HAP-1 (cell line): ENCODE measurements at places on chromosomes 2 and 18.

DNA sequence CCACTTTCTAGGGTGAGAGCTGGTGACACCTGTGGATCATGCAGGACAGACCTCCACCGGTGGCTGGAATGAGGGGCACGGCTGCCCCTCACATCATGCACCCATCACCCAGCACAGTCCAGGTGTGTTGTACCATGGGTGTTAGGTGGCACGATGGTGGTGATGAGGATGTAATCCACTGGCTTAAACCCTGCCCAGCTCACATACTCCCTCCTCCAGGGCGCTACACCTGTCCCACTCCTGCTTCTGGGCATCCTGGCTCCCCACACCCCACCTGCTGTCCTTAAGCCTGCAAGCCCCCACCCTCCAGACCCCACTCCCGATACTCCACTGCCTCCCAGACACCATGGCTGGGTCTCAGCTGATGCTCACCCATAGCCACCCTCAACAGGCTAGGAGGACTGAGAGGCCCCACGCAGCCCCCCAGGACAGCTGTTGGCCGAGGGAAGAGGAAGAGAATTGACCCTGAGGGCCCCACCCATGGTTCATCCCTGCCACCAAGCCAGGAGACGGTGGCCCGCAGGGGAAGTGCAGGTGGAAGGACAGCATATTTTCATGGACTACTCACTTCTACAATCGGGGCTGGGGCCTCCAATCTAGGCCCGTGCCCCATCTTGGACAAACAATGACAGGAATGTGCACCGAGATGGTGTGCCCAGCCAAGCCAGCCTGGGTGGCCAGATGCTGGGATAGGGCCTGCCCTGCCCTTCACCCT is 34.3 kb downstream of the MAL start:
- no peak for DNase-seq

DNA sequence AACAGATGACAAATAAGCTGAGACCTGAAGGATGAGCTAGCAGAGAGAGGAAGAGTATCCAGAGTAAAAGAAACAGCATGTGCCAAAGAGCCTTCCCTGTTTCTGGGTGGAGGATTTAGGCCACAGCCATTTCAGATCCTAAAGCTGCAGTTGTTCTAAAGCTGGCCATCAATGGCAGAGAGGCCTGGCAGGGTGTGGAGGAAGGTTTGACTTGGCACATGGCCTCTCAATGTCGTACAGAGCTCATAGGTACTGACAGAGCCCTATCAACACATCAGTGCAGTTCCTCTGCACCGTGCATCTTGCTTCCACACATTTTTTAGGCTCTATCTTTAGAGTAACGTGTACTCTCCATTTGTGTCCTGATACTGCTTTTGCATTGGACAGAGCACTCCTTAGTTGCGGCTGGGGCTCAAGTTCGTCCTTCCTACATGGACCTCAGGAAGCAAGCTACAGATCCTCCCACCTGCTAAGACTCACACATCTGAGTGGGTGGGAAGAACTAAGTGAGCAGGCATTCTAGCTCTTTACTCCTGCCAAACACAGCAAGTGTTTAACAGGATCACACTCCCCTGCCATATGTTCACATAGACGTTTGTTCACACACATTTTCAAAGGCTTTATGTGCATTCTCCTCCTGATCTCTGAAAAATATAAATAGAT is 3.0 kb upstream of the CHMP3 start:
- DNase-seq: no peak

GRCh38 chr2:235561450-235561849 is 67.6 kb downstream of the AGAP1 start:
- DNase-seq: peak; percentile 86

- no peak for DNase-seq
These were observed 28.3 kb downstream of the MYO7B start for GRCh38 chr2:127563458-127564428.

- no peak for DNase-seq
These were observed 26.8 kb downstream of the ZNF407 start for GRCh38 chr18:74624466-74624865.

- DNase-seq: no peak
These were observed 43.8 kb downstream of the XIRP2 start for GRCh38 chr2:166932032-166932431.

- no peak for DNase-seq
These were observed 22.1 kb upstream of the KCNG2 start for GRCh38 chr18:79775441-79776221.

- DNase-seq: no peak
These were observed 180.4 kb downstream of the FAM124B start for GRCh38 chr2:224221455-224221913.

DNA sequence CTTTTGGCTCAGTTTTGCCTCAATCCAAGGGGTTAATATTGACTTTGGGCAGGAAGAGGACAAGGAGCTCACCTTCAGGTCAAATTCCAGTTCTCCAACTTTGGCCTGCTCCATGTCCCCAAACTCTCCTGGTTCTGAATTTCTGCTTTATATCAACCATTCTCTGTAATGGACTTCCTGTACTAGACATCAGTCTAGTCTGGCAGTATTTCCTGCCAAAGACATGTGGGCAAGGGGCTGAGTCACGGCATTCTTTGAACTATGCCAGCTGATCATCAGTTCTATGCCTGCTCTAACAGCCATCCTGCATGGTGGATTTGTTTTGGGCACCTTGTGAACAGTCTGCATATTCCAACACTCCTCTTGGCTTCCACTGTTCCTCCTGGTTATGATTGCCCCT is 199.4 kb downstream of the ZEB2 start:
- DNase-seq: no peak

- DNase-seq: no peak
These were observed 839.5 kb upstream of the FANCL start for GRCh38 chr2:59080451-59081181.

GRCh38 chr2:29855924-29856639 is 65.3 kb downstream of the ALK start:
- DNase-seq: no peak

DNA sequence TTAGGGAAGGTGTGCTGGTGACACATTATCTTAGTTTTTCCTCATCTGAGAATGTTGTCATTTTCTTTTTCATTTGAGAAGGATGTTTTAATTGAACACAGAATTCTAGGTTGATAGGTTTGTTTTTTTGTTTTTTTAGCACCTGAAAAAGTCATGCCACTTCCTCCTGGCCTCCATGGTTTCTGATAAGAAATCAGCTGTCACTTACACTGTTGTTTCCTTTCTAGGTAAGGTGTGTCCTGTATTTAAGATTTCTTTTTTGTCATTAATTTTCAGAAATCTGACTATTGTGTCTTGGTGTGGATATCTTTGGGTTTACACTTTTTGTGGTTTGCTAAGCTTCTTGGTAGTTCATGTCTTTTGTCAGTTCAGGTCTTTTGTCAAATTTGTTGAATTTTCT is 99.3 kb downstream of the ROCK1 start:
- DNase-seq: no peak

GRCh38 chr2:99545604-99546003 is 55.8 kb upstream of the REV1 start:
- DNase-seq: no peak

DNA sequence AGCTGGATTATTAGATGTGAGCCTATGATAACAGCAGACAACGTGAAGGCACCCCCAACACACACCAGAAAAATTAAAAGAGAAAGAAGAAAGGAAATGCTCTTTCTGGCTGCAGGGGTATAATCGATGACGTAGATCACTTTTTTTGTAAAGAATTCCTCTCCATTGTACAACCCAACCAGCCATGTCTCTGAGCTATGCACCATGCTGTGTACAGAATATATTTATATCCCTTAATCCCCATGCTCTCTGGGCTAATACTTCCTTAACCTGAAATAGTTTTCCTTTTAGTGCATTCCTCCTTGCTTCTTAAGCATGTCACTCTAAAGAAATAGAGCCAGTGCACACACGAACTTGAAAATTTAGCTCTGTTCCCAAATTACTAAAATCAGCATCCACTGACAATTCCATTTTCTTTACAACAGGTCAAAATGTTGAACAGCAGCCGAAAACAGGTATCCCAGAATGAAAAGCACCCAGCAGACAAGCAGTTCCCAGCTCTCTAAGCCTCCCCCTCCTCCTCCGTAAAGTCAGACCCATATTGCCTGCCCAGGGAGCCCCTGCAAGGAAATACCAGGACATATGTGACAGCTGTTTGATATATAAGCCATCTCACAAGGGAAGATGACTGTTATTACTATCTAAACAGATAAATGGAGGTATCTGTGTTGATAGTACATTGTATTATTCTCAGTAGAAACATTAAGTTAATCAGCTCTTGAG is 247.4 kb upstream of the RAB6C start:
- no peak for DNase-seq

DNA sequence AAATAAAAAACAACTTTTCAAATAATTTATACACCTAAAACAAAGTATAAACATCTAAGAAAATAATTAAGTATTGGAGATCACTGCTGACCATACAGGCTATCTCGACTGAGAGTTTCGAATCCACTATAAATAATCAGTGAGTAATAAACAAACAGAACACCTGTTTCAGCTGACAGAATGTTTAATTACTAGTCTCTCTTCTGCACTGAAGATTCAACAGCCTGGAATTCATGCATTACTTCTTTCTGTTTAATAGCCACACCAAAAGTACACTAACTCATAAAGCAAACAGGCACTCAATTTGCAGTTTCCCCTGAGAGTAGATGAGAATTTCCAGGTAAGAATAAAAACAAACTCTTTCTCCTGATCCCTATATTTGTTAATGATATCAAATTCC is 138.5 kb downstream of the RBMS1 start:
- DNase-seq: no peak

- no peak for DNase-seq
These were observed 51.7 kb downstream of the PDCL3 start for GRCh38 chr2:100614455-100615000.

- no peak for DNase-seq
These were observed 1317.4 kb upstream of the CDH2 start for GRCh38 chr18:29494371-29494770.

DNA sequence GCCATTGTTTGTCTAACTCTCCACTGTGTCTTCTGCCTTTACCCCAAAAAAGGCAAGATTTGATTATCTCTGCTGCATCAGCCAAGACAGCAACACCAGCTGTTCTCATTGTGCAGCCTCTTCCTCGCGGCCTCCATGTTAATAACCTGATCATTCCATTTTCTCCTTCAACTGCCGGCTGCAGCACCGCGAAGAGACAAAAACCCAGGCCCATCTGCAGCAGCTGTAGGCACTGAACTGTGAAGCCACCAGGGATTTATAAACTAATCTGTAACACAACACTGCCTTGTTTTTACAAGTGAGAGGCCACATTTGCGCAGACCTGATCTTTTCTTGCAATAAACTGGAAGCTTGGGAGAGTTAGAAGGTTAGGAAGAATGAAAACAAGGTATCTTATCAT is 147.8 kb downstream of the SATB2 start:
- no peak for DNase-seq

DNA sequence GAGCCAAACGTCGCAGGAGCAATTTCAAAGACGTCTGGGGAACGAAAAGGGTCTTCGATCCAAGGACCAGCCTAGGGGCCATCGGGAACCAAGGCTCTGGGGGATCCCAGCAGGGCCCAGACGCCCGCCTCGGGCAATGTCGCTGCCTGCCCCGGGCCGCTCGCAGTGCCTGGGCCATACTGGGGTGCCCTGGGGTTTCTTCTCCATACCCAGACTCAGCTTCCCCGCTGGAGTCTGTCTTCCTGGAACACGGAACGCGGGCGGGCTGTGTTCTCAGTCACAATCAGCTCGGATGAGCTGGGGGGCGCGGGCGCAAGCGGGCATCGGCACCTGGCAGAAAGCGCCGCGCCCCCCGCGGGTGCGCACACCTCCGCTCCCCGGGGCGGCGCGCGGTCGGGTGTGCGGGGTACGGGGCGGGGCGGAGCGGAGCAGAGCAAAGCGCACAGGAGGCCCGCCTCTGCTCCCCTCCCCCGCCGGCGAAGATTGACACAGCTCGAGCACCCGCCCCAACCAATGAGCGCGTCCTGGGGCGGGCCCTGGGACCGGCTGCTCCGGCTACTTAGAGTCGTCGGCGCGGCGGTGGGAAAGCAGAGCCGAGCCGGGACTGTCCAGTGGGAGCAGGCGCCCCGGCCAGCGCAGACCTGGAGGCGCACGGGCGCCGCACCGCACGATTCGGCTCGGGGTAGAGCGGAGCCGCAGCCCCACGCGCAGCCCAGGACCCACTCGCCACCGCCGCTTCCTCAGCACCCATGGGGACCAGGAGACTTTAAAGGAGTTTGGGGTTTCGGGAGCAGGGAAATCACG is at the start of gene LRATD1:
Gene LRATD1, plus strand, starts transcription at position 585 of the 804 bp plus-strand sequence. CDS start 1,263 bp downstream, outside the sequence.
- DNase-seq: no peak

GRCh38 chr18:22547807-22548561 is 130.3 kb upstream of the CTAGE1 start:
- no peak for DNase-seq
